Activated CD4-positive, alpha-beta memory T cell treated with anti-CD3 and anti-CD28 coated beads, Interleukin-2, amount 10 ng/mL, durations not matched to agents 7 days and 5 days (primary cell): ENCODE measurements at places on chromosomes 6 and 20. TPM values are rescaled to one million over a fixed set of nuclear protein-coding genes. Genes with fewer than 3 reads are reported as not detected.

The SLC2A10 gene
- not detected for total RNA-seq

The SMLR1 gene
- total RNA-seq, result not detected

The KIAA1755 gene
- not detected for total RNA-seq

The GRIK2 gene
- total RNA-seq, result not detected

The SGK1 gene
- total RNA-seq, result 27.9 TPM

The RAB44 gene
- 0.15 TPM for total RNA-seq

The ZFP57 gene
- not detected for total RNA-seq

The MICB gene
- 60.8 TPM for total RNA-seq

The SIRPB2 gene
- total RNA-seq, result not detected

The RGS17 gene
- total RNA-seq, result 0.10 TPM

The SEC63 gene
- 74.5 TPM for total RNA-seq

The C20orf202 gene
- not detected for total RNA-seq

The MTO1 gene
- total RNA-seq, result 66.4 TPM

The AVP gene
- total RNA-seq, result not detected

The SLC32A1 gene
- total RNA-seq, result not detected

The SAMD5 gene
- total RNA-seq, result not detected

The GID8 gene
- 31.9 TPM for total RNA-seq

The ENPP4 gene
- 9.4 TPM for total RNA-seq

The OR12D2 gene
- not detected for total RNA-seq

The C6orf58 gene
- total RNA-seq, result not detected

The CST2 gene
- not detected for total RNA-seq

The TMEM74B gene
- 0.83 TPM for total RNA-seq

The TGM3 gene
- total RNA-seq, result not detected

The EPB41L1 gene
- total RNA-seq, result 0.20 TPM

The STAU1 gene
- 60.5 TPM for total RNA-seq

The GHRH gene
- total RNA-seq, result not detected

The CASS4 gene
- total RNA-seq, result 13.2 TPM

The ZBTB9 gene
- total RNA-seq, result 6.9 TPM

The VWA7 gene
- 11.0 TPM for total RNA-seq

The SMOC2 gene
- total RNA-seq, result not detected

The PRSS35 gene
- total RNA-seq, result not detected

The SNTA1 gene
- 5.6 TPM for total RNA-seq

The RNF39 gene
- not detected for total RNA-seq

The EYS gene
- not detected for total RNA-seq

The FKBP5 gene
- total RNA-seq, result 51.1 TPM

The SLC35D3 gene
- total RNA-seq, result 0.13 TPM

The NKX2-2 gene
- total RNA-seq, result not detected

The NEURL2 gene
- total RNA-seq, result 1.0 TPM

The ADAM33 gene
- not detected for total RNA-seq

The MMP24OS gene
- total RNA-seq, result 45.6 TPM

The NPEPL1 gene
- total RNA-seq, result 30.7 TPM

The CENPQ gene
- total RNA-seq, result 20.8 TPM

The WFDC8 gene
- not detected for total RNA-seq

The GFRAL gene
- total RNA-seq, result not detected

The CST1 gene
- not detected for total RNA-seq

The PDE10A gene
- not detected for total RNA-seq

The LTA gene
- total RNA-seq, result 37.2 TPM

The MUC21 gene
- total RNA-seq, result not detected

The TRIM31 gene
- total RNA-seq, result not detected

The RBM24 gene
- total RNA-seq, result not detected

The DNAAF9 gene
- total RNA-seq, result 3.5 TPM

The SLA2 gene
- total RNA-seq, result 78.6 TPM

The BACH2 gene
- total RNA-seq, result 31.1 TPM

The SPATS1 gene
- not detected for total RNA-seq
